ENCODE measurements at places on chromosomes 1 and 21.

- no peak for DNase-seq
Observed at GRCh38 chr21:46626975-46627501, 8.4 kb upstream of the PRMT2 start.

DNA sequence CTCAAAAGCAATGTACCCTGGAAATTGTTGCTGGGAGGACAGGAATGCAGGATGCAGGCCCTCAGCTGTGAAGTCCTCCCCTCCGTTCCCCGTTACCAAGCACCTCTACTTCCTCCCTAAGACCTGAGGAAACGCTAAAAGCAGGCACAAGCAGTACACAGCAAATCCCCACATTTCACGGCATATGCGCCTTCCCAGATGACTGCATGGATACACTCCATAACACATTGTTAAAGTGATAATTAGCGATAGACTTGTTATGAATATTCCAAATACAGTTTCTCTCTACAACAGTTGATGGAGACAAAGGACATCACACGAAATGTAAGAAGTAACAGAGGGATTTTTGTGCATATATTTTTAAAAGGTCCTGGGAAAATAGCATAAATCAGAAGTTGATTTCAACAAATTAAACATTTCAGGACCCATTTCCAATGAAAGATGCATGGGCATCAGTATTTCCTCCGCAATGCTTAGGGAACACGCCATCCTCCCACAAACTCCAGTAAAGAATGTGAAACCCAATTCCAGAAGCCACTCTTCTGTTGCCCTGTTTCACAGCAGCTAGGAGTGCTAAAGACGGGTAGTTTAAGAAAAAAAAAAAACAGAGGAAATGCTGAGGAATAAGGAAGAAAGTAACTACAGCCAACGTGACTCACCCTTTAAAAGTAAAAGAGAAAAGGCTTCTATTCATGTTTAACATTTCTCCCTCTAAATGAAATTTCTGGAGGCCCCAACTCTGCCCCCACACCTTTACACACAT, 75.5 kb downstream of the HIVEP3 start:
- DNase-seq: no peak

DNA sequence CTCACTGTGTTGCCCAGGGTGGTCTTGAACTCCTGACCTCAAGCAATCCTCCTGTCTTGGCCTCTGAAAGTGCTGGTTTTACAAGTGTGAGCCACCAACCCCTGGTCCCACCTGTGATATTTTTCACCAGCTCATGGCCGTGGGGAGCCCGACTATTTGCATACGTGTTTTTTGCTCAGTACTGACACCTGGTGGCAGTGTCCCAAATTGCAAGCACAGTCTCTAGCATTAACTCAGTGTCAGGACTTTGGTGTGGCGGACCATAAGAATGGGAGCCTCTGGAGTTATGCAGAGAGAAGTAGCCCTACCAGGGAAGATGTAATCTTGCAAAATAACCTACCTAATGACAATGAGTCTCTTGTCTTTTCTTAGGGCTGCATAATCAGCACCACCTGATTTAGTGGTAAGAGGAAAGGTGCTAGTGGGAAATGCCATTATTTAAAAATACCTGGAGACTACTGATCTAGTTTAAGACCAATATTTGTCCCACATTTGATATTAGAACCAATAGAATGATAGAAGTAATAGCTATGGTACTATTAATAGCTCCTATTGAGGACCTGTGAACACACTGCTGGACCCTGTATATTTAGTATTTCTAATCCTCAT, 305.4 kb downstream of the DISC1 start:
- DNase-seq: peak; percentile 38

DNA sequence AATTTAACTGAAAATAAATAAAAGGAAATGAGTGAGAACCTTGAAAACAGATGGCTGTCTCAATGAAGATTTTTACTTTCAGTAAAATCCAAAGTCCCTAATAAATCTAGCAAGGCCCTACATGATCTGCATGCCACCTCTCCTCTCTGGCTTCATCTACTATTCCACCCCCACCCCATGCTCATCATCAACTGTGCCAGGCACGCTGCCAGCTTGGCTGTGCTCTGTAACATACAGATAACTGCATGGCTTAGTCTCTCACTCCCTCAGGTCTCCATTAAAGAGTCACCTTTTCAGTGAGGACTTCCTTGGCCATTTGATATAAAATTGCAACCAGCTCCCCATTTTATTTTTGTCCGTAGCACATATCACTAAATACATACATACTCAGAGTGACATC, 26.7 kb downstream of the RGSL1 start:
- DNase-seq: no peak

DNA sequence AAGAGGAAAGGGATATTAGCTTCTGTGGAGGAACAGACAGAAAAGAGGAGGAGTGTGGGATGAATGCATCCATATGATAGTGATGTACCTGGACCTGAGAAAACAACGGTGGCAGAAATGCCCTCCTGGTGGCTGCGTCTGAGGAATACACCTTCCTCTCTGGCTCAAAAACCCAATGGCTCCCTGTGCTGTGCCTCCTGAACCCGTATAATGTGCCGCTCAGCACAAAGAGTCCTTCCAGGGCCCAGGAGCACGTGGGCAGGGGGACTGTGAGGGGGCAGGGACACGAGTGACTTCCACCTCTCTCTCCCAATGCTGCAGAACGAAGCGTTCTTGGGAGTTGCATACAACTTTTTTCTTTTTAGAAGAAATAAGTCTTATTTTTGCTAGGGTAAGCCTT, 31.2 kb downstream of the IRF2BP2 start:
- DNase-seq: no peak

GRCh38 chr1:23100074-23100748, 68.4 kb downstream of the LUZP1 start:
- peak; percentile 69 for DNase-seq

- no peak for DNase-seq
Observed at GRCh38 chr1:186518395-186518794, 57.5 kb upstream of the PDC start.

DNA sequence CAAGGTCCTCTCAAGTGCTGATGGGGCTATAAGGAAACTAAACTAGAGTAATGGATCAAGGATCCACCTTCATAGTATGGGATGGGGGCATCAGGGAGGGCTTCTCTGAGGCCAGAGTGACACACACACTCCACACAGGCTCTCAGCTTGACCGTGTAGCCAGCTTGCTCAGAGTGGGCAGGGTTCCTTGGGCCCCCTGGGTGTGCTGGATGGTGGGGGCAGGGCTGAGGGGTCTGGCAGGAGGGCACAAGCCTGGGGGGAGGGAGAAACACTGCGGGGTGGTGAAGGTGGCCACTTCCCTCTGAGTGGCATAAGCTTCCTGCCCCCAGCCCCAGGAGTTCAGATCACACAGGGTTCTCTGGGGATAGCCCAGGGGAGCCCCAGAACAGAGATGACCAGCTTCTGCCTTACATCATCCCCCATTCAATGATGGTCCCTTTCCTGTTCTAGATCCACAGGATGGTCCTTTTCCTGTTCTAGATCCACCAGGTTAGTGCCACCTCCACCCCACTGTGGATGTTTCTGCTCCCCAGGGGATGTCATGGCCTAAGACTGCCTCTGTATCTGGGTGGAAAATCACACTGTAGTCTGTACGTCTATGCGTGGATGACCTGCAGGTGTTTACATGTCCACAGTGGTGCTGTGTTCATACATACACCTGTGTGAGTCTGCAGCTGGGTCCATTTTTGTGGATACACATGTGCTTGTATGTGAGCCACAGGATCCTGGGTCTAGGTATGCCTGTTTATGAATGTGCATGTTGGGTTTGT, 525.0 kb downstream of the PTPRU start:
- no peak for DNase-seq

- DNase-seq: no peak
Observed at GRCh38 chr1:160577671-160578070, 1.6 kb downstream of the CD84 start.

DNA sequence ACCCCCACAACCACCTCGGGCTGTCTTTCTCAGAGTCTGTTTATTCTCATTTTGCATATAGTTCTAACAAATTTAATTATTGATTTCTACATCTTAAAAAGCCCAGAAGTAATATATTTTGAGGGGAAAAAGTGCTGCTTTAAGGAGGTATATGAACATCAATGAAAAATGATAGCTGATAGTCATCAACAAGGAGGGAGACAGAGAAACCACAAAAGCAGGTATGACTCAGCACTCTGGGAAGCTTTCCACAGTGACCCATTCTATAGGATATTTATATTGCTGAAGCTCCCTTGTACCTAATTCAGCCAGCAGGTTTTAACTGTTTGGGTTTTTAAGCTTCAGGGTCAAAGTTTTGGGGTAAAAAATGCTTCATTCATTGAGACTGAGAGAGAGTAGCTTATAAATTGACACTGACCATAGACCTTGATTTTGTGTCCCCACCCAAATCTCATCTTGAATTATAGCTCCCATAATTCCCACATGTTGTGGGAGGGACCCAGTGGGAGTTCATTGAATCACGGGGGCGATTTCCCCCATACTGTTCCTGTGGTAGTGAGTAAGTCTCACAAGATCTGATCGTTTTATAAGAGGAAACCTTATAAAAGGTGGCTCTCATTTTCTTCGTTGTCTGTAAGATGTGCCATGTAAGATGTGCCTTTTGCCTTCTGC, 27.4 kb downstream of the VANGL1 start:
- no peak for DNase-seq

DNA sequence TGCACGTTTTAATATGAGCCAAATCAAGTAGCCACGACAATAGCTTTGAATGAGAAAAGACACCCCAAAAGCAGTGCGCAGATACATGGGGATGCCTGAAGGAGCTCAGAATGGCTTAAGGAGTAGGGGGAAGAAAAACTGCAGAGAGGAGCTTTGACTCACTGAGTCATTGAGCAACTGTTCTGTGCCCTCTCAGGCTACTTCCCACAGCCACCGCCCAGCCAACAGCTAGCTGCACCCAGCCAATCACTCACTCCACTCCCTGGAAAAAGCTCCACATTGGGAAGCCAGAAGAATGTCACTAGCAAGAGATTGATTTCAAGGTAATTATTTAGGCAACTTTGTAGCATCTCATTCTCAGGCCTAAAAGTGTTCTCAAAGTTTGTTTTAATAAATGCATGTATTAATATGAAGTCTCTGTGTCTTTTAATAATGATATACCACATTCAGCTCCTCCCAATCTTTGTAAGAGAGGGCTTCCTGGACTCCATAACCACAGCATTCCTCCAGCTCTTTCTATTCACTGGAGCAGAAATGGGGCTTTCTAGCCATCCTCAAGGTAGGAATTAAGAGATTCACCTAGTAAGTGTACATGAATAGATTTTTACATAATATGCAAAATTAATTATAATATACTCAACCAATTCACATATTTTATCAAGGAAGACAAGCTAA, 16.8 kb downstream of the DUSP10 start:
- DNase-seq: no peak

DNA sequence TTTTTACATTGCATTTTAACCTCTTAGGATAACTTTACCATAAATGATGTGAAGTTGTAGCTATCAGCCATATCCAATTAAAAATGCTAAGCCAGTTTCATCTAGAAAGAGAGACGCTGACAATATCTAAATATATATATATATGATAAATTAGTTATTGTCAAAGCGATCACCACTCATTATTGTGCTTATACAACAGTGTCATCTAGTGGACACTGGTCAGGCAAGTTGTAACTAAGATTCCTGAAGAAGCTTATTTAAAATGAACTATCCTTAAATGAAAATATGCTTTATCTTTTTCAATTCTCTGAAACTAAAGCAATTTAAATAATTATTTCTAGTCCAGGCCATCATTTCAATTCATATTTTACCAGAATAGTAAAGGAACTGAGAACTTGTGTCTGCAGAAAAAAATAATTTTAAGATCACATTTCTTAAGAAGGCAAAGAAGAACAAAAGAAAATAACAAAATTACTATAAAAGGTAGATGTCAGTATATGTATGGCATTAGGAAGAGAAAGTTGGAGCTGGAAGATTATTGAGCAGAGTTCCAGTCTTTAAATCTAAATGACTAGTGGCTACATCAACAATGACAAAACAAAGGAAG, 193.3 kb upstream of the SNX7 start:
- peak; percentile 53 for DNase-seq

GRCh38 chr1:85074365-85074964, 26.2 kb upstream of the MCOLN3 start:
- no peak for DNase-seq

- peak; percentile 47 for DNase-seq
Observed at GRCh38 chr1:156599811-156600210, 1.5 kb downstream of the GPATCH4 start.

DNA sequence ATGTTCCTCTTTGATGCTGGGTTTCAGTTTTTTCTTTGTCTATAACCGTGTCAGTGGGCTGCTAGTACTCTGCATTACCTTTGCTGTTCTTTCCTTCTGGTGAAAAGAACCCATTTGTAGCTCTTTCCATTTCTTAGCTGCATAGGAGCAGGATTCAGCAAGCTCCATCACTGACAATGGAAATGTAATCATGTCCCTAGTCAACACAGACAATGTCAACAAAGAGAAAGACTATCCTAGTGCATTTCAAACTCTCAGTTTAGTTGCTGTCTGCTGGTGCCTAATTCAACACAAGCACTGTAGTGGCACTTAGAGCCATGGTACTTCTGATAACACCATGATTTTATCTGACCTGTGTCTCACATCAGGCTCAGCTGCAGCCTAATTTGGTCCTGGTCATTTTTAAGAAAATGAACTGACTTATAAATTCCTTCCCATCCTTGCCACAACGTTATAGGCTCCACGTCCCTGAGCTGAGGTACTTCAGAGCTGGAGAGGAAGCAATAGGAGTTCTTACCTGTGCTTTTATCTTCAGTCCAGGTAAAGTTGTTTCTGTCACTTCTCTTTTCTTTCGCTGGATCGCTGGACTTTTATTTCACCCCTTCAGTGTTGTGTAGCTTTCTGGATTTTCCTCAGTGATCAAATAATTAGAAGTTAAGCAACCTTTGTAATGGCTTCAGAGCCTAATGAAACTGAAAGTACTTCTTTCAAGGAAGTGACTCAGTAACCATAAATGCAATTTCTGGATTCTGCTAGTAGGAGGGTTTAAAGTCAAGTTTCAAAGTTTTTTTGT, at the start of gene GBP3:
TSS of gene GBP3 (minus strand) at position 700 of the 793 bp plus-strand sequence. CDS start 2,145 bp downstream, outside the sequence.
- DNase-seq: peak; percentile 62

GRCh38 chr1:96741335-96741734, 19.8 kb downstream of the PTBP2 start:
- DNase-seq: no peak

DNA sequence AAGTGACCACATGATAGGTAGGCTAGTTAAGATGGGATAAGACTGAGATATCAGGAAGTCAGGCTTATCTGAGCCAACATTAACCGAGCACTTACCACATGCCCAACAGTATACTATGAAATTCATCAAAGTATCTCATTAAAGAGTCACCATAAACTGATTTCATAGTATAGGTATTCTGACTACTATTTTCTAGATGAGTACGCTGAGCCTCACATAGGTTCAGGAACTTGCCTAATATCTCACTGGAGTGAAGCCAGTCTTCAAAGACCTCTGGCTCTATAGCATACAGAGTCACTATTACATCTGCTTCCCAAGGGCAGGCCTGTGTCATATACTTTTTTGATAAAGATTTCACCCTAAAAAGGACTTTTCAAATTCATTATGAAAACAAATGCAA, 115.6 kb upstream of the NGF start:
- DNase-seq: no peak

- DNase-seq: no peak
Observed at GRCh38 chr1:36419140-36419539, 21.4 kb upstream of the LSM10 start.

All from CD4-positive, alpha-beta T cell treated with Interleukin-21 for 1 hour (primary cell).